ENCODE measurements at places on chromosomes 6 and 20. TPM values are rescaled to one million over a fixed set of nuclear protein-coding genes. Genes with fewer than 3 reads are reported as not detected.

GRCh38 chr6:54188846-54189245 lies 77.6 kb downstream of the MLIP start:
- DNase-seq: no peak

DNA sequence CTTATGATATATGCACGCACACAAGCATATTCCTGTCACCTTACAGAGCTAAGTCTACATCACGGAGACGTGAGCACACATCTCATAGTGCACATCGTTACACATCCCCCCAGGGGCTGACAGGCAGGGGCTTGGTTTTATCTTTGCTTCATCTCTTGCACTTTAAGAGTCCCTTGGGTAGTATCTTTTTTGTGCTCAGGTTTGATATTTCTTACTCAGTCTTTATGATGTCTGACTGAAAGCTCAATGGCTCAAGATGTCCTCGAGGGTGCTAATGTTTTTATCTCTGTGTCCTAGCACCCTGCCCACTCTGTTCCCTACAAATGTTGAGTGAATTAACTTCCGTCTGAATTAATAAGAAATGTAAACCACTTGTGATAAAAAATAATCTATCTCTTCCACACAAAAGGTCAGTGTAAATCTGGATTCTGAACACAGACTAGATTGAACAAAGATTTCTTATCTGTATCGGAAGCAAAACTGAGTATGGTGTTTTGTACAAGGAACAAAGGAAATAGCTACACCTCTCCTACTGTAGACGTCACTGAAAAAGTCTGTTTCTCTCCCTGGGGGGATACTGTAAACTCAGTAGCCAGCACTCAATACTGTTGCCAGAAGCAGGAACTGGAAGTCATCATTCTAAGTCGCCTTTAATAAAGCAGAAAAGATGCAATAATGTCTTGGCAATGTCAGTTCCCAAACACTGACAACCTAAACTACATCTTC lies 195.1 kb downstream of the PRKN start:
- DNase-seq: no peak

GRCh38 chr6:61585504-61585903 lies 700.5 kb downstream of the KHDRBS2 start:
- no peak for DNase-seq

DNA sequence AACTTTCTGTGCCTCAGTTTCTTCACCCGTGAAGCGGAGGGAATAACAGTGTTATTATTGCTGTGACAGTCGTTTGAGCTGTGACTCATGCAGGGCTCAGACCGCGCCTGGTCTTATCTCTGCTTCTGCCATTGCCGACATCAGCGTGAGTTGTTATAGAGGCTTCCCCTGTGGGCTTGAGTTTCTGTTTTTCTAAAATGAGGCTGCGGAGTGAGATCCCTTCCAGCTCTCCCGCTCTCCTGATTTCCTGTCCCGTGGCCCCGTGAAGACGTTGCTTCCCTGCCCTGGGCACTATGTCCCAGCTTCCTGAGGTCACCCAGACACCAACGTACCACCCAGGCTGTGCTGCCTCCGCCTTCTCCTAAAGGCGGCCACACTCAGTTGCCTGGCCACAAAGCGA lies 278.5 kb downstream of the BMP7 start:
- DNase-seq: no peak

DNA sequence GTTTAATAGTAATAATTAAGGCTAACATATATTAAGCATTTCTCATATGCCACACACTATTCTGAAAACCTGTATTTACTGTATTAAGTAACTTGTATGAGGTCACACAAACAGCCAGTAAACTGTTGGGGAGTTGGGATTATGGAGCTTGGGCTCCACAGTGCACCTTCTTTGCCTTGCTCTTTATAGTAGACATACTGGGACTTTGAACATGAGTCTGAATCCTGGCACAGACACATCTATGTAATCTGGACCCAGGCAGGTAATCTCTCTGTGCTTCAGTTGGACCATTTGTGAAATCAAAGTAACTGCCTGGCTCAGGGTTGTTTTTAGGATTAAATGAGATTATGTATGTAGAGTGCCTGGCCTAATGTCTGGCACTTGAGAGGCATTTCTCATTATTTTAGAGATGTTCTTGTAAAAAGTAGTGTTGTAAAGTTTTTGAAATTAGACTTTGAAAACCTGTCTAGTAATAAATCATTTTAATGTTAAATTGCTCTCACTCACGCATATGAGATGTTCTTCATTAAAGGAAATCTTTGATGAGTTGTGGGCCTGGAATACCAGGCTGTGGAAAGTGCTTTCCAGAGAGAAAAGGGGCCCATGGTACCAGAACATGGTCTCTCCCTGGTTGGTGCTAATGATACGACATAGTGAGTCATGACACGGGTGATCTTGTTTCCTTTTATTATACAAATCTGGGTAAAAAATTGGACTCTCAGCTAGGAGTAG lies 34.3 kb downstream of the LRRC1 start:
- DNase-seq: no peak

DNA sequence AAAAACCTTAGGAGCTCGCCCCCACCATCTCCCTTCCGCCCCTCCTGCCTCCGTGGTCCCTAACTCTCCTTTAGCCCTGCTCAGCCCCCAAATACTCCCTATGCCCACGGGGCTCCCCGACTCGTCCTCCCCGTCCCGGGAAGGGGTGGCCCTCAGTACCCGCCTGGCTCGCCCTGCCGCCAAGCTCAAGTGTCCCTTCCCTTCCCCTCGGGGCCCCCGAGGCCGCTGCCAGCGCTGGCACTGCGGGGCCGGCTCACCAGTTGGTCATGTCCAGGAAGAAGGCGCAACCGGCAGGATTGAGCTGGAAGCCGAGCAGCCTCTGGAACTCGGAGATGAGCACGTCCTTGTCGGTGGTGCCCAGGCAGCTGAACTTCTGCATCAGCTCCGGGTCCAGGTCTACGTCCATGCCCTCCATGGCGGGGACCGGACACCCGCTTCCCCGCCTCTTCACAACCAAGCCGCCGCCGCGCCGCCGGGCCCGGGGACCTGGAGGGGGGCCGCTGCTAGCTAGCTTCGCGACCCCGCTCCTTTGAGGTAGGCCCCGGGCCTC lies 303 bp downstream of the ILRUN start:
- no peak for DNase-seq

GRCh38 chr6:28134716-28135115 lies 7.0 kb upstream of the ZKSCAN8 start:
- no peak for DNase-seq

The SLC32A1 gene
- not detected for total RNA-seq

The BPIFA1 gene
- not detected for total RNA-seq

The C6orf58 gene
- not detected for total RNA-seq

The TUBB1 gene
- total RNA-seq: not detected

DNA sequence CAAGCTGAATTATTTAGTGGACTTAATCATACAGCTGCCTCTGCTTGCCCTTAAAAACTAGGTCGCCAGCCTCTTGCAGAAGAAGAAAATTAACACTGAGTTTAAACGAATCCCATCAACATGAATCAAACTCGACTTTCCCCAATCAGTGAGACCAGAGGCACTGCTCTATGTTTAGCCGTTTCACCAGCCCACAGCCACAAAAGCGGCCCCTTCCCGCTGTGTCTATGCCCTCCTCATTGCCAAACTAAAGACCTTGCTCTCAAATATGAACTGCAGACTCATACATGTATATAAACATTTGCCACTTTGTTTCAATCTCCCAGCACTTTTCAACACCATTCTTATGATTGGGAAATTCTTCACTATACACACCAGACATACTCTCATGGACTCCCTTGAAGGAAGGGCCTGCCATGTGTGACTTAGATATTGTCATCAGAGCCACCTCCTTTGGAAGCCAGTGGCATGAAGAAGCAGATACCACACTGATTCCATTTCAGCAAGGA lies 105.8 kb upstream of the ADGRF1 start:
- no peak for DNase-seq

GRCh38 chr20:41889126-41889843 lies 271.1 kb upstream of the CHD6 start:
- no peak for DNase-seq

- DNase-seq: no peak
These were observed 17.0 kb downstream of the CRISP1 start for GRCh38 chr6:49849213-49849907.

The EPPIN gene
- total RNA-seq: not detected

GRCh38 chr20:58421497-58421850 lies 32.4 kb downstream of the VAPB start:
- no peak for DNase-seq

- DNase-seq: no peak
These were observed 36.9 kb upstream of the AVP start for GRCh38 chr20:3121271-3121911.

All from mucosa of descending colon (tissue), 3 donors.